ENCODE measurements at places on chromosomes 5 and 9.

DNA sequence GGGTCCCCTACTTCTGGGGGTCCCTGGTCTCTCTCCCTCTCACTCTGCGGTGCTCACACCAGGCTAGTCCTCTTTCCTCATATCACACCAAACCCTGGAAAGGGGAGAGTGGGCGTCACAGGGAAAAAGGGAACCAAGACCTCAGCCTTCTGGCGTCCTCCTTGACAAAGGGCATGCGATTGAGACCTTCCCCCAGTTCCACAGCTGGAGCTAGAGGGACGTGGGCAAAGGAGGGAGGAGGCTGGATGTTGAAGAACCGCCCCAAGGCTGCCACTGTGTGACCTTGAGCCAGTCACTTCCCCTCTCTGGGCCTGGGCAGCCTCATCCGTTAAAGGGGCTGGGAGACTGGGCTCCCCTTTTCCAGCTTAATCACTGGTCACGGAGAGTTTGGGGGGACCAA, 18.5 kb upstream of the TOR2A start:
- no peak for DNase-seq

GRCh38 chr5:109099081-109099480, 310.7 kb downstream of the PJA2 start:
- no peak for DNase-seq

- DNase-seq: no peak
These were observed 298.8 kb upstream of the RFX3 start for GRCh38 chr9:3824581-3824980.

DNA sequence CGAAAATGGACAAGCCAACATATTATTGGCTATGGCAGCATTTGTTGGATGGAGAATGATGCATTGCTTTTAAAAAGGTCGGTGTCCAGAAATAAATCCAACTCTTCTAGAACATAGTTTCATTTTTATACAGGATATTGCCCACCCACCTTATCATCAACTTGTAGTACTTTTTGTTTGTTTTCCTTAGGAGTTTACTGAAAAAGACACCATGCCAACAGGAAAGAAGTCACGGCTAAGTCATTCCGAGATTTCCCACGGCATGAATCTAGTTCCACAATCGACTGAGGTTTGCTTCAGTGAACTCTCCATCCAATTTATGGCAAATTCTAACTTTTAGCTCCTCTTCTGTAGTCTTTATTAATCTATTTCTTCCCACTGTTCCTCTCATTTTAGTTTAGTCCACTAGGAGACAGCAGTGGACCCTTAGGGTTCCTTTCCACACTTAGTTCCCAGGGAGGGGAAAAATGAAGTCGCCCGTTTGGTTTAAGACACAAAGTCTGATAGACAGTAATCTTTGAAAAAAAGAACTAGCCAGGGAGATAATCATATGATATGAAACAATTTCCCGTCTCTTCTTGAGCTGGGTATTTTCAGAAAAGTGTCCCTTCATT, 237.5 kb downstream of the AP3B1 start:
- DNase-seq: peak; percentile 30

GRCh38 chr5:127695346-127695745, 7.8 kb upstream of the CCDC192 start:
- DNase-seq: no peak

DNA sequence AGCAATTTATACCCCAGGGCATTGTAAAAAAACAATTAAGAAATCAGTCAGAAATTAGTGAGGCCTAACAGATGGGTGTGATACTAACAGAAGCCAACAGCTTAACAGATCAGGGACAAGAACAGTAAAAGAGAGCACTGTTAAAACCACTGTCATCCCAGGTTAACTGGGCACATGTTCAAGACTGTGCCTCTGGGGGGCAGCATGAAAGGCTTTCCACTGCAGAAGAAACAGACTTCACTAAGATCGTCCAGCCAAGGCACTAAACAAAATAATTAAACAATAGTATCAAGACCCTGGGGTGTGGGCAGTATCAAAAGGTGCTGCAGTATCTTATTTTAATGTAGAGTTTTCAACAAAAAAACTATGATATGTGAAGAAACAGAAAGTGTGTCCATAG, 43.5 kb downstream of the FBN2 start:
- peak; percentile 3 for DNase-seq

GRCh38 chr5:150438873-150439546, 10.5 kb downstream of the RPS14 start:
- DNase-seq: no peak

- no peak for DNase-seq
These were observed 7.4 kb downstream of the C5orf46 start for GRCh38 chr5:147898875-147899401.

- no peak for DNase-seq
These were observed 216.7 kb downstream of the CDH18 start for GRCh38 chr5:19771174-19771835.

DNA sequence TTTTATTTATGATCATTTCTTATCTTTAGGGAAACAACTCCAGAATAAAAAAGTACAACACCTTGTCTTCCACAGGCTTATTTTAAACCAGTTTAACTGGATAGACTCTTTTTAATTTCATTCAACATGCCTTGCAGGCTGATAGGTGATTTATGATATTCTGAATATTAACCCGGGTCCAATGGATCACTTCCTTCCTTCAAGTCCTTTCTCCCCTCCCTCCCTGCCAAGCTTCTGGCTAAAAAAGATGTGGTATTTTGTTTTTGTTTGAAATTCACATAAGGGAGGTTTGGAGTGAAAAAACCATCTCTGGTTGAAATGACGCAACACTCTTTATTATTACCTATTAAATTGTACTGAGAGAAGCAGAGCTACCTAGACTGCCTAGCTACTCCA, 265.3 kb downstream of the MLLT3 start:
- DNase-seq: peak; percentile 50

DNA sequence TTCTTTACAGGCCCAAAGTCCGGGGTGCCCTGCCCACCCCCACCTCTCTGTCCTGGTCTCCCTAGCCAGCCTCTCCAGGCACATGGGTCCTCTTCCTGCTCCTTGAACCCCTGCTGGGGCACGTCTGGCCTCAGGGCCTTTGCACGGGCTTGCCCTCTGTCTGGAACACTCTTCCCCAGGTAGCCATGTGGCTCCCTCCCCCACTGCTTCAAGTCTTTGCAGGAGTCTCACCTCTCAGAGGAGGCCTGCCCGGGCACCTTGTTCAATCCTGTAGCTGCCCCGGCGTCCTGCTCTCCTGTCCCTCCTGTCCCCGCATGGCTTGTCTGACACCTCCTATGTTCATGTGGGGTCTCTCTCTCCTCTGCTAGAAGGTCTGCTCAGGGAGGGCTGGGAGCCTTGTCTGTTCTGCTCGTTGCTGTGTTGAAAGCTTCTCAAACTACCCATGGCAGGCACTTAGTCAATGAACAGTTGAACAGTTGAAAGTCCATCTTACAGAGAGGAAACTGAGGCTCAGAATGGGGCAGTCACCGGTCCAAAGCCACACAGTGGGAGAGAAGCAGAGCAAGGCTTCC, 241.4 kb downstream of the PBX3 start:
- no peak for DNase-seq

- DNase-seq: no peak
These were observed 12.4 kb upstream of the SIL1 start for GRCh38 chr5:139210585-139210984.

GRCh38 chr9:14822666-14823065, 87.6 kb downstream of the FREM1 start:
- DNase-seq: no peak

DNA sequence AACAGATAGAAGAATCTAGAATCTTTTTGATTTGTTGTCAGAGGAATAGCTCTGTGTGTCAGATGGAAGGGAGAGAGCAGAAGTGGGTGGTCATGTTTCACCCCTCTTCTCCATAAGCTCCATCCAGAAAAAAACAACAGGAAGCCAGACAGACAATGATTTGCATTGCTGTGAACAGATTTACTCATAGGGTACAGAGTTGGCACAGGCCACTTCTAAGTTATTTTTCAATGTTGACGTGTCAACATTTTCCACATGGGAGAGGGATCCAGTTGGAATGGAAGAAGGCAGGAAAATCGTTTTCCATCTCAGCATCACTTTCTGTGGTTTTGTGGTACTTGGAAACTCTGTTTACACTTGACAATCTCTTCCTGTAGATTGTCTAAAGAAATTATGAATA, 86.7 kb downstream of the INSYN2B start:
- peak; percentile 82 for DNase-seq

DNA sequence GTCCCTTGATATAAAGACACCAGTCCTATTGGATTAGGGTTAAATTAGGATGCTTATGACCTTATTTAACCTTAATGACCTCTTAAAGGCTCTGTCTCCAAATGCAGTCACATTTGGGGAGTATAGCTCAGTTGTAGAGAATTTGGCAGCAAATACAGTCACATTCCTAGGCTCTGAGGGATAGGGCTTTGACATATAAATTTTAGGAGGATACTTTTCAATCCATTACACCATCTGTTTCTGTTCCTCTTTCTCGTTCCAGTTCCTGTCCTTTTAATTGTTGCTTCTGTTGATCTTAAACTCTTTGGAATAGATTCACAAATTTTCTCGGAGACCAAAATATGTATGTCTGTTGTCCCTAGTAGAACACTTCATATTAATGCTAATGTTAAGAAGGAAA, 390.0 kb upstream of the PCSK5 start:
- DNase-seq: no peak

DNA sequence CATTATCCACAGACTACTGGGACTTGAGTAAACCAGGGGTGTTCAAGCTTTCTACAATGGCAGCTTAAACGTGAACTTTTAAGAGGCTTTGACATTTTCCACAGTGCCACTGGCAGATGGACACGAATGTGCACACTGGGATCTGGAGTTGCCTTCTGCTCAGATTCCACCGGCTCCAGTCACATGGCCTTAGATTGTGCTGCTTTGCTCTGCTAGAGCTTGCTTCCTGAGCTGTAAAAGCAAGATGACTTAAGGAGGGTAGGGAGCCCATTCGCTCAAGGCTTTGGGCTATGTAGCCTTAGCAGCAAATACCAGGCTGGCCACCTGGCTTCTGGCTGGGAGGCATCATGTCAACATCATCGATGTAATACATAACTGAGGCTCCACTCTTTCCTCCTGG, 436.9 kb downstream of the MED10 start:
- no peak for DNase-seq

DNA sequence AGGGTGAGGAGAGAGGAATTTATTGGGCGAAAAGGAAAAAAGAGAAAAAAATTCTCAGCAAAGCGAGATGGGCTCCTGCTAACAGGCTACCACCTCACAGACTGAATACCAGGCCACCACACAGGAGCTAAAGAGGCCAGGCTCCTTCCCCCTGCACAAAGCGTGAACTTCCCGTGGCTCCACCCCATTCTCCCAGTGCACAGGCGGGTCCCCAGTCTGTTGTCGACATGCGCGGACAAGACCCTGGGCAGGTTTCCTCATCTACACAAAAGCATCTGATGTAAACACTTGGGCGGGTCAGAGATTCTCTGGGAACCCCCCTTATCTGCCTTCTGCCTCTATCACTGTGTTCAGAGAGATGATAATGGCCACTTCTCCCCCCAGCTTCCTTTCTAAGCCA, 34.2 kb downstream of the IL31RA start:
- no peak for DNase-seq

DNA sequence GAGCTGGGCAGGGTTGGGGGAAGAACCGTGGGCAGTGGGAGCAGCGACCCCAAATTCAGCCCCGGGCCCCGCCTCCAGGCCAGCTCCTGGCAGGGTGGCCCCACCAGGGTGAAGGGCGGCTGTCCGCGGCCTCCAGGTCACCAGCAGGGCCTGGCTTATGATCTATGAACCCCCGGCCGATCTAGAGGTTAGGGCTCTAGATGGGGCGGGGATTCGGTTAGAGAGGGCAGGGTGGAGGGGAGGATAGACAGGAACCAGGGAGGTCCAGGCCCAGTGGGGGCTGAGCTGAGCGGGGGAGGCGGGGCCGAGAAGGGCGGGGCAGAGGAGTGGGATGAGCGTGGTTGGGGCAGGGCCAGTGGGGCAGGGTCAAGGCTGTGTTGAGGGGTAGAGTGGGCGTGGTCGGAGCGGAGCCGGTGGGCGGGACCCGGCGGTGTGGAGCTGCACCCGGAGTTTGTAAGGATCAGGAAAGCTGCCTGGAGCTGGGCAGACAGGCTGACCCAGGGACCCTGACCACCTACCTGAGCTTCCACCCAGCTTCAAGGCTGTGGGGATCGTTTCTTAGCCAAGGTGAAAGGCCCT, 29.3 kb upstream of the OBP2B start:
- DNase-seq: peak; percentile 58

GRCh38 chr9:130128733-130129431, 43.3 kb upstream of the NCS1 start:
- DNase-seq: no peak
